Activated CD8-positive, alpha-beta memory T cell treated with anti-CD3 and anti-CD28 coated beads, Interleukin-2, amount 10 ng/mL, durations not matched to agents 7 days and 5 days (primary cell): ENCODE measurements at places on chromosomes 13 and 19. TPM values are rescaled to one million over a fixed set of nuclear protein-coding genes. Genes with fewer than 3 reads are reported as not detected.

DNA sequence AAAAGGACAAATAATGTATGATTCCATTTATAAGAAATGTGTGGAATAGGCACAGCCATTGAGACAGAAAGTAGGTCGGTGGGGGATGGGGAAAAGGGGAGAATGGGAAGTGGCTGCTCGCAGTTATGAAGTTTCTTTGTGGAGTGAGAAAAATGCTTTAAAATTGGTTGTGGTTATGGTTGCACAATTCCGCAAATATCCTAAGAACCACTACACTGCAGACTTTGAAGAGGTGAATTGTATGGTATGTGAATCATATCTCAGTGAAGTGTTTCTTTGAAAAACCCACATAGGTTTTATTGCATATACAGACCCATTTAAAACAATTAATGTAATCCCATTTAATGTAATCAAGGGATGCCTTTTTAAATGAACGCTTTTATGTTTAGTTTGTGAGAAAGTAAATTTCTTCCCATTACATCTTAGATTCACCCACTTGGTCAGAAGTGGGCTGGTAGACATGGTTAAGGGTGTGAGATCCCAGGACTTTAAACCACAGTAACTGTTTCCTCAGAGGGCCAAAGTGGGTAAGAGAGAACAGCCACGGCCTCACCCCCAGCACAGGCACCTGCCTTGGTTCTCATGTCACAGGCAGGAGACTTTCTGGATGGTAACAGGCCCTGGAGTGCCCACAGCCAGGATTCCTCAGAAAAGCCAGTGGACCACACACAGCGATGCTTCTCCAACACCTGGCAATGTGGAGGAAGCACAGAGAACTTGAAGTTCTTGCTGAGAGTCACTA, 119.3 kb upstream of the GJB6 start:
- DNase-seq: no peak
- peaks cover 6% of the 10 kb centered on the region for H3K4me1 ChIP-seq
- no peak overlapping the region for H3K4me3 ChIP-seq
- H3K36me3 ChIP-seq: no peaks in the 10 kb centered on the region
- H3K27me3 ChIP-seq: no peaks in the 10 kb centered on the region

GRCh38 chr19:48553676-48554384, 1.9 kb downstream of the SULT2B1 start:
- H3K27ac ChIP-seq: no peak overlapping the region
- peaks cover 12% of the 10 kb centered on the region for H3K27me3 ChIP-seq
- no peaks in the 10 kb centered on the region for H3K36me3 ChIP-seq
- H3K4me1 ChIP-seq: no peaks in the 10 kb centered on the region

DNA sequence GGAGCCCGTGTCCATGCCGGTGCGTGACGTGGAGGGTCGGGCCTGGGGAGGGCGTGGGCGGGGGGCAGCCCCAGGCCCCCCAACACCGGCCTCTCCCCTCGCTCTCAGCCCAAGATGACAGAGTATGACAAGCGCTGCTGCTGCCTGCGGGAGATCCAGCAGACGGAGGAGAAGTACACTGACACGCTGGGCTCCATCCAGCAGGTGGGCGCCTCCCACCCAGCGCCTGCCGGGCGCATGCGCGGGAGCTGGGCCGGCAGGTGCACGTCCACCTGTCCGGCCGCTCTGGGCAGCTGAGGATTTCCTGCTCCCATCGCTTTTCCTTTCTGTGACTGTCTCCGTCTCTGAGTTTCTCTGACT, 49.8 kb downstream of the VAV1 start:
- no peak for DNase-seq
- no peak overlapping the region for H3K27ac ChIP-seq
- H3K4me1 ChIP-seq: peaks cover 4% of the 10 kb centered on the region
- peaks cover 65% of the 10 kb centered on the region for H3K36me3 ChIP-seq
- H3K4me3 ChIP-seq: no peak overlapping the region
- H3K27me3 ChIP-seq: no peaks in the 10 kb centered on the region

- DNase-seq: no peak
- no peak overlapping the region for H3K4me3 ChIP-seq
- H3K27ac ChIP-seq: no peak overlapping the region
- H3K27me3 ChIP-seq: no peaks in the 10 kb centered on the region
- H3K36me3 ChIP-seq: no peaks in the 10 kb centered on the region
These were observed 298.6 kb downstream of the DCLK1 start for GRCh38 chr13:35832551-35832950.

RAVER1 gene
- total RNA-seq: 87.0 TPM

- no peak overlapping the region for H3K27ac ChIP-seq
- no peak for DNase-seq
- H3K27me3 ChIP-seq: peaks cover 50% of the 10 kb centered on the region
These were observed 816 bp downstream of the CCNP start for GRCh38 chr19:40225440-40226305.

DNA sequence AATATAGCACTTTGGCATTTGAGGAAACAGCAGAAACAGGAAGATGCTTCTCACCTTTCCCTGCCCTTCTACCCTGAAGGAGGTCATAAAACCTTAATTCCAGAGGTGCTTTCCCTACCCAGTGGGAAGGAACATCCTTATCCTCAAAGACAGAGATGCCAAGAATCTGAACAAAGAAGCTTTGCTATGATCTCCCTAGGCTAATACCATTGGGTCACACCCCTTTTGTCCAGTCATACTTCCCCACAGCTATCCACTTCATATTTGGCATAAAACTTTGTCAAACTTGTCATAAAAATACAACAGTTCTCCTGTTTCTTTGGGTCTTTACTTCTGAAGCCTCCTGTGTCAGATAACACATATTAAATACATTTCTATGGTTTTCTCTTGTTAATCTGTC, 21.7 kb upstream of the RXFP2 start:
- no peaks in the 10 kb centered on the region for H3K4me1 ChIP-seq
- H3K4me3 ChIP-seq: no peak overlapping the region
- no peak for DNase-seq
- H3K27me3 ChIP-seq: no peaks in the 10 kb centered on the region

DNA sequence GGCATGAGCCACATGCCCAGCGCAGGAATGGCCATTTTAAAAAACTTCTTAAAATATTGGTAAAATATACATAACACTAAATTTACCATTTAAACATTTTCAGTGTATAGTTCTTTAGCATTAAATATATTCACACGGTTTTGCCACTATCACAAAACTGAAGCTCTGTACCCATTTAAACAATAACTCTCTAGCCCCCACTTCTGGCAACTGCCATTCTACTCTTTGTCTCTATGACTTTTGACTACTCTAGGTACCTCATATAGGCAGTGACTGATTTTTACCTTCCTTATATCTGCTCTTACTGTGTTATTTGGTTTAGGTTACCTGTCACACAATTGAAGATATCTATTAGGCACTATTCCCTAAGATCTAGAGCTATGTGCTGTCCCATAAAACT, 2.3 kb upstream of the KBTBD7 start:
- H3K27me3 ChIP-seq: no peaks in the 10 kb centered on the region
- DNase-seq: no peak
- H3K4me1 ChIP-seq: peaks cover 38% of the 10 kb centered on the region
- H3K36me3 ChIP-seq: peaks cover 15% of the 10 kb centered on the region
- H3K4me3 ChIP-seq: no peak overlapping the region
- no peak overlapping the region for H3K27ac ChIP-seq

C19orf73 gene
- 1.6 TPM for total RNA-seq

DNA sequence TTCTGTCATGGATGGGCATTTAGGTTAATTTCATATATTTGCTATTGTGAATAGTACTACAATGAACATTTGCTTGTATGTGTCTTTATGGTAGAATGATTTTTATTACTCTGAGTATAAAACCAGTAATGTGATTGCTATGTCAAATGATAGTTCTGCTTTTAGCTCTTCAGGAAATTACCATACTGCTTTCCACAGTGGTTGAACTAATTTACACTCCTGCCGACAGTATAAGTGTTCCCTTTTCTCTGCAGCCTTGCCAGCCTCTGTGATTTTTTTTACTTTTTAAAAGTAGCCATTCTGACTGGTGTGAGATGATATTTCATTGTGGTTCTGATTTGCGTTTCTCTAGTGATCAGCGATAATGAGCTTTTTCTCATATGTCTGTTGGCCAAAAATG, 6.5 kb downstream of the SIGLEC7 start:
- no peak overlapping the region for H3K4me3 ChIP-seq
- no peaks in the 10 kb centered on the region for H3K4me1 ChIP-seq

LIG4 gene
- 8.9 TPM for total RNA-seq

DNA sequence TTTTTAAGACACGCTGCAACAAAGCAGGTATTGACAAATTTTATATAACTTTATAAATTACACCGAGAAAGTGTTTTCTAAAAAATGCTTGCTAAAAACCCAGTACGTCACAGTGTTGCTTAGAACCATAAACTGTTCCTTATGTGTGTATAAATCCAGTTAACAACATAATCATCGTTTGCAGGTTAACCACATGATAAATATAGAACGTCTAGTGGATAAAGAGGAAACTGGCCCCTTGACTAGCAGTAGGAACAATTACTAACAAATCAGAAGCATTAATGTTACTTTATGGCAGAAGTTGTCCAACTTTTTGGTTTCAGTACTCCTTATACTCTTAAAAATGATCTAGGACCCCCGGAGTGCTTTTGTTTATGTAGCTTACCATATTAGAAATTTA, 1.2 kb downstream of the BRCA2 start:
- peak overlapping the region; percentile 100 for H3K27ac ChIP-seq
- peaks cover 48% of the 10 kb centered on the region for H3K4me1 ChIP-seq
- H3K36me3 ChIP-seq: peaks cover 32% of the 10 kb centered on the region

DNA sequence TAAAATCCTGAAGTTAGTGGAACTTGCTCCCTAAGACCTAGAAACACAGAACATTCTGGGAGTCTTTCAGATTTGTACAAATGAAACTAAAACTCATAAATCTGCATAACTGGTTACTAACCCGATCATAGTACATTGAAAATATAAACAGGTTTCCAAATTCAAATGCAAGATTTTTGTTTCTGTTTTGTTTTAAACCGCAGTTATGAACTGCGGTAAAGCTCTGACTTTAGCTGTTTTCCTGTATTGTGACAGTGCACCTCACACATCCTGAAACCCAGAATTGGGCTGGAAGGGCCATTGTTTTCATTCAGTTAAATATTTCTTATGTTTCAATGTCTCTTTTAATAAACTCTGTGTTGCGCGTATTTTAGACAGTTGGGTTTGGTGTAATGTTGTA, 204.7 kb downstream of the SHISA2 start:
- no peak for DNase-seq
- peaks cover 27% of the 10 kb centered on the region for H3K4me1 ChIP-seq

DNA sequence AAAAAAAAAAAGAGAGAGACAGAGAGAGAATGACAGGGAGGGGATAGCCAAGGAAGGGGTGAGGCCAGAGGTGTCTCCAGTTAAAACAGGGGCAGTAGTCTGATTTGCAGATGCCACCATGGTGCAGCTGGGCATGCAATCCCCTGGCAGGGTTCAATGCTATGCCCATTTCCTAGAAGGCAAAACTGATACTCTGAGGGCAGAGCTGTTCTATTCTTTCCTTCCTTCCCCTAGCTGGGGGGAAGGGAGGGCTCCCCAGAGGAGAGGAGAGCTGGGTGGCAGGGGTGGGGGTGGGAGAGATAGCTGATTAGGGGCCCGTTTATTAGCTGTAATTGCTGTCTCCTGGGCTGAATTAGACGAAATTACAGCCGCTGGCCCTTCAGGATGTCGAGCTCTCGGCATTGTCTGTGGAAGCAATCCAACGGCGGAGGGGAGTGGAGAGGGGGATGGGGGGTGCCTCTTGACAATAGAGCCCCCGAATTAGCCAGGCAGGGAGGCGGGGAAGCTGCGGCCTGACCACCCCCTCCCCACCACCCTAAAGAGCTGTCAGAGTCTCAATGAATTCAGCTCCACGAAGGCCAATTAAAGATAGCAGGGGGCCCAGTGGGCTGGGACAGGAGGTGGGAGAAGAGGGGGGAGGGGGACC, 14.4 kb upstream of the DPP9 start:
- H3K27ac ChIP-seq: no peak overlapping the region
- H3K36me3 ChIP-seq: no peaks in the 10 kb centered on the region
- H3K4me3 ChIP-seq: no peak overlapping the region
- DNase-seq: no peak

DNA sequence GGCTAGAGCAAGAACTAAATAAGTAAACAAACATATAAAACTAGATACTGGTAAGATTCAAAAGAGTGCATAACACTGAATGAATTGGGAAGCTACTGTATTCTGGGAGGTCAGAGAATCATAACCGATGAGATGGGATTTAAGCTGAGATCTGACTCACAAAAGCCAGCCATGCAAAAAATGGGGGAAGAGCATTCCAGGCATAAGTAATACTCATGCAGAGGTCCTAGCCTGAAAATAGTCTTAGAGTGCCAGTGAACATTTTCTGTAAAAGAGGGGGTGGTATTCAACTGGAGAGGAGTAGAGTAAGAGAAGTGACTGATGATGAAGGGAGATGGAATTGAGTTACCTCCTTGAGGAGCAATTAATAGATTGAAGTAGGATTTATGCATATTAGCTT, 872.0 kb upstream of the GPC6 start:
- no peaks in the 10 kb centered on the region for H3K36me3 ChIP-seq
- H3K27ac ChIP-seq: no peak overlapping the region
- no peak for DNase-seq
- no peak overlapping the region for H3K4me3 ChIP-seq
- H3K4me1 ChIP-seq: no peaks in the 10 kb centered on the region

GRCh38 chr13:44417446-44417845, 43.8 kb downstream of the SERP2 start:
- no peak overlapping the region for H3K27ac ChIP-seq
- DNase-seq: no peak
- H3K4me1 ChIP-seq: no peaks in the 10 kb centered on the region
- H3K4me3 ChIP-seq: no peak overlapping the region

GRCh38 chr13:110454956-110455355, 106.6 kb downstream of the RAB20 start:
- H3K27me3 ChIP-seq: peaks cover 26% of the 10 kb centered on the region
- DNase-seq: no peak
- peaks cover 4% of the 10 kb centered on the region for H3K4me1 ChIP-seq
- no peaks in the 10 kb centered on the region for H3K36me3 ChIP-seq
- no peak overlapping the region for H3K4me3 ChIP-seq

BRSK1 gene
- total RNA-seq: 9.1 TPM

DNA sequence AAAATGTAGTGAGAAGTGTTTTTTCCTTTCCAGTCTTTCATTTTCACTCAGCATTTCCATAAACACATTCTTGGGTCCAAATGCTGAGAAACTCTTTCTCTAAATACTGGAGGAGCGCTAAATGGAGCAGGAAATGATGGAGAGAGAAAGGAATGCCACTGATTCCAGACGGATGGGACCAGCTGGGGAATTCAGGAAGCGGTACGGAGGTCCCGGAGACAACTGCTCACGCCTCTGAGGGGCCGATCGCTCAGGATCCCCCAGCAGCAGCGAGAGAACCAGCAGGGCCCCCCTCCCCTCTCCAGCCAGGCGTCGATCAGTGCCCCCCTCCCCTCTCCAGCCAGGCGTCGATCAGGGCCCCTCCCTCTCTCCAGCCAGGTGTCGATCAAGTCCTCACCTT, 13.2 kb downstream of the RASA3 start:
- H3K4me1 ChIP-seq: peaks cover 47% of the 10 kb centered on the region
- peaks cover 19% of the 10 kb centered on the region for H3K36me3 ChIP-seq
- H3K27me3 ChIP-seq: no peaks in the 10 kb centered on the region
- H3K4me3 ChIP-seq: no peak overlapping the region

ZNF497 gene
- total RNA-seq: 0.87 TPM

USE1 gene
- 23.6 TPM for total RNA-seq

GRCh38 chr19:51024924-51025323, 1.5 kb downstream of the KLK11 start:
- DNase-seq: no peak
- no peaks in the 10 kb centered on the region for H3K36me3 ChIP-seq
- no peak overlapping the region for H3K4me3 ChIP-seq
- H3K27ac ChIP-seq: no peak overlapping the region
- peaks cover 1% of the 10 kb centered on the region for H3K4me1 ChIP-seq

LRRC4B gene
- total RNA-seq: not detected
